ENCODE measurements at places on chromosomes 1 and 21. TPM values are rescaled to one million over a fixed set of nuclear protein-coding genes. Genes with fewer than 3 reads are reported as not detected.

DNA sequence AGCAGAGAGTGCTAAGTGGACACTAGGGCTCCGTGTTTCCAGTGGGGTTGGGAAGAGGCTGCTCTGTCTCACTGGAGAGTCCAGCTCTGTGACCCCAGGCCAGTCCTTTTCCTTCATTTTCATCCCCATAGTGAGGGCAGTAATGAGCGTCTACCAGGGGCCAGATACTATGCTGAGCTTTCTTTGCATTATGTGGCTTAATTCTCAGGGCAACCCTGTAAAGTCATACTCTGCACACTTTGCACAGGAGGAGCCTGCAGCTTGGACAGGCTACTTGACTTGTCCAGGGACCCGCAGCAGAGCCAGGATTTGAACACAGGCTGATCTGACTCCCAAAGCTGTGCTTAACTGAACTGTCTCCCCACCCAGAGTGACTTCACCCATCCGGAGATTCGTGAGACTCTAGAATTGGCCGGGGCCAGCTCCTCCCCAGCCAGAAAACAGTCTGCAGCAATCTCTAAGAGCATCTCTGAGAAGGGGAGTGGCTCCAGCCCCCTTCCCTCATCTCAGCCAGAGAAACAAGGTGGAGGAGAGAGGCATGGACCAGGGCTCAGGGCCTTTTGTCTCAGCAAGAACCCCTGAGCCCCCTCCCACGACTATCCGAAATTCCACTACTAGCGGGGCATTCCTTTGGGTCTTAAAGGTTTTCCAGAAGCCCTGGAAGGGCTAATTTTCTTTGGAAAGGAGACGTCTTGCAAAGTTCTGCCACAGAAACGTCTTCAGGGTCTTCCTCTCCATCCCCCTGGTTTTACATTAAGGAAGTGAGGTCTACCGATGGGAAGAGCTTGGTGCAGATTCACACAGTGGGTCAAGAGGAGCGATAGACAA, 866 bp upstream of the FNDC5 start:
- DNase-seq = peak; percentile 62

DNA sequence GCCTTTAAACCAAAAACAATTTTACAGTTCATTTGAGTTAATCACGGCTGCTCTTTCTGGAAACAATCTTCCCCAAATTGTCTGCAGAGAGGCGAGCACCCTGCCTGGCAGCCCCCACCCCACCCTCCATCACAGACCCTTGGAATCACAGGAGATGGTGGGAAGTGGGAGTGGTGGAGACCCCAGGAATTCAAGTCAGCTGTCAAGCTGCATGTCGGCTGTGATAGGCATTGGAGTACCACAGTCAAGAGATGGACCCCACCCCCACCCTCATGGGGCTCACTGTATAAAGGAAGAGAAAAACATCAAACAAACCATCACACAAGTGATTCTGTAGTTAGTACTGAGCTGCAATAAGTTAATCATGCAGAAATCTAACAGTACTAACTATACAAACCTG, 360.4 kb downstream of the MATN1 start:
- DNase-seq = no peak

GRCh38 chr1:51663721-51664120, 46.8 kb downstream of the OSBPL9 start:
- no peak for DNase-seq

DNA sequence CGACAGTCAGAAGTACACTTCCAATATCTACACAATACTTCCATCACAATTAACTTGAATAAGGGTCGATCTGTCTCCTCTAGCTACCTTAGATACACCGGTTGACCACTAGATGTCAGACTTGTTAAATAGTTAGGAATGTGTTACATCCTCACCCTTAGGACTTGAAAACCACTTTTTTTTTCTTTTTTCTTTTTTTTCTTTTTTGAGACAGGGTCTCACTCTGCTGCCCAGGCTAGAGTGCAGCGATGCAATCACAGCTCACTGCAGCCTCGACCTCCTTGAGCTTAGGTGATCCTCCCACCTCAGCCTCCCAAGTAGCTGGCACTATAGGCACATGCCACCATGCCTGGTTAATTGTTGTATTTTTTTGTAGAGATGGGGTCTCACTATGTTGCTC, 120.4 kb upstream of the GREM2 start:
- DNase-seq = no peak

C8A gene
- not detected for polyA plus RNA-seq

GRCh38 chr21:45886610-45887026, 95.0 kb upstream of the COL6A1 start:
- DNase-seq = no peak

IFI44L gene
- polyA plus RNA-seq = 1.0 TPM

FMN2 gene
- 0.52 TPM for polyA plus RNA-seq

GRCh38 chr1:109509176-109510134, at the start of gene AMIGO1:
Gene AMIGO1, minus strand, starts transcription at chr1:109509727. Its CDS starts 815 bp downstream, at chr1:109508912.
- DNase-seq = no peak

SH3BGRL3 gene
- 44.5 TPM for polyA plus RNA-seq

- DNase-seq = no peak
Observed at GRCh38 chr21:42114646-42115045, 43.5 kb downstream of the UMODL1 start.

GRCh38 chr1:204288021-204288588, 71.6 kb downstream of the PLEKHA6 start:
- DNase-seq = no peak

DNA sequence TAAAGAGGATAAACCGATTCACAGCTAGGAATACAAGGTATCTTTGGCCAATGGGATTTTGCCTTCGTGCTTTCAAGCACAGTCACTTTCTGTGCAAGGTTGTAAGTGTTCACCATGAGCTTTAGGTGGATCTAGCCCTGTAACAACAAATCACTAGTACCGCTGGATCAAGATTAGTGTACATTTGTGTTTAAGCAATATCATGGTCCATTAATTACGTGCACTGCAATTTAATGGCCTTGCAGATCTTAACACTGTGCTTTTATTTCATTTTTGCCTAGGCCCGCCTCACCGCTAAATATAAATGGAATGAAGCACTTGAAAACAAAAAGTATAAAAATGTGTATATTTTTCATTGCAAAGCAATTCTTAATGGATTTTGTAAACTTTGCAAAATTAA, 461.1 kb downstream of the DSCAM start:
- DNase-seq = no peak

CASQ2 gene
- polyA plus RNA-seq = 914 TPM

- DNase-seq = no peak
Observed at GRCh38 chr1:247465796-247466195, 7.9 kb upstream of the OR2B11 start.

CFHR2 gene
- not detected for polyA plus RNA-seq

IFNLR1 gene
- polyA plus RNA-seq = 0.10 TPM

SMCP gene
- polyA plus RNA-seq = not detected

- no peak for DNase-seq
Observed at GRCh38 chr21:36918291-36918690, 48.2 kb downstream of the HLCS start.

DNA sequence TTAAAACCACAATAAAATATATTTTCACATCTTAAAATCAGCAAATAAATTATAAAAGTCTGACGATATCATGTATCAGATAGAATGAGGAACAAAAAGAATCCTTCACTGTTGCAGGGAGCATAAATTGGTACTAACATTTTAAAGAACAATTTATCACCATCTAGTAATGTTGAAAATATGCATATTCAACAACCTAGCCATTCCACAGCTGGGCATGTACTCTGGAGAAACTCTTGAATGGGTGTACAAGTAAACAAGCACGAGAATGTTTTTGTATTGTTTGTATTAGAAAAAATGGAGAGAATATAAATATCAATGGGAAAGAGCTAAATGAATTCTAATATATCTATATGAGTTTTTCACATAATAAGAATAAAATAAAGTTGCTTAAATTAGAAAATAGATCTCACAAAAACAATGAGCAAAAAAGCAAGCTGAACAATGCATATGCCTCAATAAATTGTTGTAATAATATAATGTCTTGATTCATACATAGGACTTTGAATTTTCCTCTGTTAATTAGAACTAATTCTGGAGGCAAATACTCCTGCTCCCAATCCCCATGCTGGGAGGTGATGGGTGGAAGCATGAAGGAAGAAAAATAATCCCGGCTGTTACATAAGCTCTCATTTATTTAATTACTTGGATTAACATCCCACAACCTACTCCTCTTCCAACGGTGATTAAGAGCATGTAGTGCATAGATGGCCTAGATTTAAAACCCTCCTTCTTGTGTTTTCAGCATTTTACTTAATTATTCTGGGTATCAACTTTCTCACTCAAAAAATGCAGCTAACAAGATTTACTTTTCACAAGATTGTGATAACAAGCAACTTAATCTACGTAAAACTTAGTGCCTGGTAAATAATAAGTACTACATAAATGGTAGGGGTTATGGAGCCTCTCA, 5.5 kb upstream of the FMO2 start:
- DNase-seq = no peak

- no peak for DNase-seq
Observed at GRCh38 chr1:219461981-219462400, 150.9 kb downstream of the ZC3H11B start.

RNU1-1 gene
- polyA plus RNA-seq = not detected

GRCh38 chr1:68340951-68341350, 108.6 kb upstream of the WLS start:
- no peak for DNase-seq

CHI3L2 gene
- 0.30 TPM for polyA plus RNA-seq

- no peak for DNase-seq
Observed at GRCh38 chr1:202161151-202162046, 997 bp upstream of the PTPN7 start.

GRCh38 chr21:43727519-43728153, 8.7 kb downstream of the PDXK start:
- no peak for DNase-seq

PPFIA4 gene
- polyA plus RNA-seq = 62.1 TPM

- no peak for DNase-seq
Observed at GRCh38 chr1:23555270-23555985, 3.9 kb downstream of the ID3 start.

GRCh38 chr1:147052143-147052542, 114.0 kb downstream of the NBPF12 start:
- no peak for DNase-seq

NUCKS1 gene
- polyA plus RNA-seq = 223 TPM

NIPAL3 gene
- polyA plus RNA-seq = 4.4 TPM

FOXD2 gene
- 0.20 TPM for polyA plus RNA-seq

TTC13 gene
- polyA plus RNA-seq = 20.1 TPM

- DNase-seq = no peak
Observed at GRCh38 chr1:215040190-215040589, 42.3 kb upstream of the KCNK2 start.

OR14A2 gene
- polyA plus RNA-seq = not detected

GRCh38 chr1:39666772-39667171, 5.1 kb downstream of the NT5C1A start:
- DNase-seq = no peak

DNA sequence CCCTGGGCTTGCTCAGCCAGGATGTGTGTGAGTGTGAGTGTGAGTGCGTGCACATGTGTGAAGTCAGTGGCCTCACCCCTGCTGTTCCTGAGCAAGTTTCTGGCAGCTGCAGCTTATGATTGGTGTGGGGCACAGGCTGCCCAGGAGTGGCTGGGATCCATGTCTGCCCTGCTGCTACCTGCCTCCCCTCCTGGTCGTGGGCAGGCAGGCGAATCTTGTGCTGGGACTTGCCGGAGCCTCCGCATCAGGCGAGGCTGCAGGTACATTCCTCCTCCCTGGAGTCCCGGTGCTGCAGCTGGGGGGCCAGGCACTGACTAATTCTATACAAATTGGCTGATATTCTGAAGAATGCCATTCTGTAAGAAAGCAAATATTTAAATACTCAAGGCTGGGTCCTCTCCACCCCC, 85.6 kb upstream of the WNT4 start:
- no peak for DNase-seq

GRCh38 chr1:57146100-57146499, 180.3 kb upstream of the C8B start:
- no peak for DNase-seq

FOXO6 gene
- polyA plus RNA-seq = 14.9 TPM

DNA sequence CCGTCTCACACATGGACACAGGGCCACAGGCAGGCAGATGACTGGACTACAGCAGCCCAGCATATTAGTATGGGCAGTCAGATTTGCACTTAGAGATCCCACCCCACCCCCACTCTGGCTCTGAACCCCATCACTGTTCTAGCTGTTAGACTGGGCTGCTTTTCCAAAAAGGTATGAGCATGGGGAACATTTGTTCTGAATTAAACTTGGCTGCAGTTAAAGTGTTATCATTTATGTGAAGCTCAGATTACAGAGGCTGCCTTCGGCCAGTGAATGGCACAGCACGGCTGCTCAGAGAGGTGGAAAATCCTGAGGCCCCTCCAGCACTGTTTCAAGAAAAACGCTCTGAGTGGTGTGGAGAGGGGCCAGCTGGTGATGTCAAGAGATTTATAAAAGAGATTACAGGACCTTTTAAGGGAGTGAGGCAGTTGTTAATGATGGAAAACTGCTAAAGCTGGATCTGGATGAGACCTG, 6.9 kb upstream of the NOS1AP start:
- DNase-seq = no peak
